Stimulated activated CD8-positive, alpha-beta memory T cell treated with anti-CD3 and anti-CD28 coated beads, Interleukin-7, amount 100 ng/mL, for 1 hour (primary cell): ENCODE measurements at places on chromosomes 11 and 22.

DNA sequence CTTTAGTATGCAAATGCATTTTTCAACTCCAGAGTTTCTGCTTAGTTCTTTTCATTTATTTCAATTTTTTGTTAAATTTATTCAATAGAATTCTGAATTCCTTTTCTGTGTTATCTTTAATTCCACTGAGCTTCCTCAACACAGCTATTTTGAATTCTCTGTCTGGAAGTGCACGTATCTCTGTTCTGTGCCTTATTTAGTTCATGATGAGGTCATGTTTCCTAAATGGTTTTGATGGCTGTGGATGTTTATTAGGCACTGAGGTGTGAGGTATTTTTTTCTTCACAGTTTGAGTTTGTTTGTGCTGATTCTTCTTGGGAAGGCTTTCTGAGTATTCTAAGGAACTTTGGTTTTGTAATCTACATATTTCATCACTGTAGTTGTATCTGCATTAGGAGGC lies 2042.8 kb upstream of the RAG2 start:
- no peak for DNase-seq

DNA sequence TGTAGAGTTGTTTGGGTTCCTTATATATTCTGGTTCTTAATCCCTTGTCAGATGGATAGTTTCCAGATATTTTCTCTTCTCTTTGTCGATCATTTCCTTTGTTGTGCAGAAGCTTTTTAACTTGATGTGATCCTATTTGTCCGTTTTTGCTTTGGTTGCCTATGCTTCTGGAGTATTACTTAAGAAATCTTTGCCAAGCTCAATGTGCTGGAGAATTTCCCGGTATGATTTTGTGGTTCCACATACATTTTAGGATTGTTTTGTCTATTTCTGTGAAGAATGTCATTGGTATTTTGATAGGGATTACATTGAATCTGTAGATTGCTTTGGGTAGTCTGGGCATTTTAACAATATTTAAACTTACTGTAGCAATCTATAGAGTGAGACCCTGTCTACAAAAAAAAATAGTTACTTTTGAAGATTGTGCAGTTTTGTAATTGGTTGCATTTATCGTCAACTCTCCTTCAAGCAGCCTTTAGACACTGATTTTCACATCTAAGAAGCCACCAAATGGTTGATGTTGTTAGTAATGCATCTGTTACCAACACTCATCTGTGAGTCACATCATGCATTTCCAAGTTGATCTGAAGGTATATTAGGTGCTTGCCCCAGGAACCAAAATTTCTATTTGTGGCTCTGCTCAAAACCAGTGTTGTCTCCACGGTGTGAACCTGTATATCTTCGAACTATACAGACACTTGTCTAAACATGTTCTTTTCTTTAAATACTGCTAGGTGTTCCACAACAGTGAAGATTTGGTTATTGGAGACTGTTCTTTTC lies 21.4 kb downstream of the XRCC6 start:
- DNase-seq, result no peak

- no peak for DNase-seq
Measured at GRCh38 chr11:45182902-45183301, 36.5 kb downstream of the PRDM11 start.

DNA sequence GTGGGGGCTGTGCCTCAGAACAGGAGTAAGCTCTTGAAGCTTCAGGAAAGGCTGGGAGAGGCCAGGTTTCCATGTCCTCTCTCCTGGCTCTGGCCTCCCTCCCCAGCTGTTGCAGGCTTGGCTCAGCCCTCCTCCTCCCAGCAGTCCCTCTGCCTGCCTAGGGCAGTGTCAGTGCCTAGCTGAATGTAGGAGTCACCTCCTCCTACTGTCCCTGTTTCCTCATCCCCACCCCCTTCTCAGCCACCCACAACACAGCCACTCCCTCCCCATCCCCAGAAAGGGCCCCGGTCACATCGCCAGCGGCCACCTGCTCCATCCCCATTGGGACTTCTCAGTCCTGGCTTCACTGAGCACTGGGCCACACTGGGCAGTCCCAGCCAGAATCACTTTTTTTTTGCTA lies 2.9 kb upstream of the FBLN1 start:
- no peak for DNase-seq

- DNase-seq, result peak; percentile 91
Measured at GRCh38 chr22:38755911-38756532, at the start of gene SUN2. Gene SUN2 (minus strand): TSS chr22:38755998. CDS start chr22:38752628, 3,370 bp downstream.

DNA sequence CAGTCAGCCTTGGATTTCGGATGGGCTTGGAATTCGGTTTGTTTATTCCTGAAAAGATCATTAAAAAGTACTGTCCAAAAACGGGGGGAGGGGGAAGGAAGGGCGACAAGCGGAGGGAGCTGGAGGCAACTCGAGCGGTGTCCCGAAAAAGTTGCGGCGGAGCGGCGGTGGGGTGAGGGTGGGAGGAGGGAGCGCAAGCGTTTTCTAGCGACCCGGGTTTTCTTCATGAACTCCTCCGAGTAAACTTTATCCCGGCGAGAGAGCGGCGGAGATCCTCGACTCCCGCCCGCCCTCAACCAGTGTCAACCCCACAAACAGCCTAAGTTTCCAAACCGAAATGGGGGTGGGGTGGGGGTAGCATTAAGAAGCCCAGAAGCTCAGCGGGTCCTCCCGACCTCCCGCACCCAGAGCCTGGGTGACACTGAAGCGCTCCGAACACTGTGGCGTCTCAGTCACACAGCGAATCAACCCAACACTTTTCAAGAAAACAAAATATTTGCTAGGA lies 133.0 kb upstream of the C11orf58 start:
- no peak for DNase-seq
